MCF 10A (cell line): ENCODE measurements at places on chromosomes 3 and 15. TPM values are rescaled to one million over a fixed set of nuclear protein-coding genes. Genes with fewer than 3 reads are reported as not detected.
A peak's percentile ranks its signal among the peaks of the same experiment; 100 is the strongest.

DNA sequence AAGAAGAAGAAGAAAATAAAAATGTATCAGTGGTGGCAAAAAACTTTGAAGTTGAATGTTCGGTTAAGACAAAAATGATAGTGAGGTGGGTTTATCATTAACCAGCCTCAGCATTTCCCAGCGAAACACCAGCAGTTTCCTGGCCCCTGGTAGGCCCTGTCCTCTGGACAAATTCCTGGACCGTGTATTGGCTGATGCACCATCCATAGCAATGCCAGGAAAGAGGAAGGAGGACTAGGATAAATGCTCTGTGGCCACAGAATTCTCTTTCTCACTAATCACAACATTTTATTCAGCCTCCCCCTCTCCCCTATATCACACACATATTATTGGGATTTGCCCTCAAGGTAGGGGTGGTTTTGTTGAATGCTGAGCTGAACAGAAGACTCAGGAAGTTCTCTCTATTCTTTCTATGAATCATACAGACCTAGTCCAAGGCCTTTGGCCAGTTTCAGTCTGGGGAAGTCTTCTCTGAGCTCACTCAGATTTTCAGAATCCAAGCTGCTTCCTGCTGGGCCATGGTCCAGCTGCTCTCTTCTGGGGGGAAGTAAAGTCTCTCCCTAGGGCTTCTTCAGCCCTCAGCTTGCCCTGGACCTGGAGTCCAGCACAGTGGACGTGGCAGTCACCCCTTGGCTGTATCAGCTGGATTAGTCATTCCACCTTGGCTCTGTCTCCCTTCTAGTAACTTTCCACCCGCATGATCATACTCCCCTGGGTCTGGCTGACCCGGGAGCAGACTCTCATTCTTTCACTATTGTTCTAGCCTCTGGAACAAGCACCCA, 27.6 kb downstream of the SLC28A1 start:
- DNase-seq, result peak; percentile 97

DNA sequence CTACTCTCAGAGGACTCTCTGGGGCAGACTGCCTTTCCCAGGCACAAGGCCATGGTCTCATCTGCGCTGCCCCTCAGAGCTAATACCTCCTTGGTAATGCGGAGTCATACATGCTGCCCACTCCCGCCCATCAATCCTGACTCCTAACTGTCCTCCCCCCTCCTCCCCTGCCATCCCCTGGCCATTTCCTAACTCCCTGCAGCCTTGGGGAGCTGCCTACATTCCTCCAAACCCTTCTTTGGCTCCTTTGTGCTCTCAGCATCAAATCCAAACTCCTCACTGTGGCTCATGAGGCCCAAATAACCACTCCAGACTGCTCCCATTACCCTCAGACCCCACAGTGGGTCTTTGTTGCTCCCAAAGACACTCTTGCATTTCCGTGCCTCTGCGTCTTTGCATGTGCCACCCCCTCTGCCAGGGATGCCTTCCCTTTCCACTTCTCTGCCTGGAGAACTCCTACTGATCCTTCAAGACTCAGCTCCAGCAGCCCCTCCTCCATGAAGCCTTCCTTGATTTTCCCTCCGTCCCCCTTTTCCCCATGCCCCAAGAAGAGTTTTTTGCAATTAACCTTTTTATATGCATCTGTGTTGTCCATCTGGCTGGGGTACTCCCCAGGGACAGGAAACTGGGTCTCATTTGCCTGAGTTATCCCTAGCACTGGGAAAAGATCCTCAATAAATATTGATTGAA, 5.5 kb upstream of the ATP2B2 start:
- DNase-seq, result no peak

BNC1 gene
- total RNA-seq, result 68.3 and 93.5 TPM in 2 replicates

GPR149 gene
- not detected in 2 replicates for total RNA-seq

PAQR5 gene
- total RNA-seq, result 16.7 and 20.3 TPM in 2 replicates
